Stimulated activated CD4-positive, alpha-beta T cell treated with anti-CD3 and anti-CD28 coated beads, Interleukin-4, amount 100 ng/mL, for 24 hours (primary cell): ENCODE measurements at places on chromosomes 6 and 20.

- DNase-seq: no peak
These were observed 136.6 kb downstream of the DTNBP1 start for GRCh38 chr6:15526212-15526701.

DNA sequence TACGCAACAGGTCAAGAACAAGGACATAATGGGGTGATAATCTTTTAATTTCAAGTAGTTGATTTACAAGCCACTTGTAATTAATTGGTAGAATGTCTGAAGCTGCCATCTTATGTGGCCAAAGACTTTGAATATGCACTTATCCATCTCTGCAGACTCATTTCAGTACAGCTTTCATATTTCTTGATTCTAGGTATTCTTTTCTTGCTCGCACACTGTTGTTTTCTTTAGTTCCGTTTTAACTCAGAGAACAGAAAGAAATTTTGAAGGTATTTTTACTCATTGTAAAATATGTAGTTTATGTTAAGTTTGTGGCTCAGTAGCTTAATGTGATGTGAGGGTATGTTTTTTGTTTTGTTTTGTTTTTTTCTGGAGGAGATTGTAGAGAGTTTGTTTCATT lies 73.9 kb downstream of the UBR2 start:
- DNase-seq: no peak

GRCh38 chr6:45983062-45983461 lies 32.6 kb downstream of the CLIC5 start:
- DNase-seq: no peak

DNA sequence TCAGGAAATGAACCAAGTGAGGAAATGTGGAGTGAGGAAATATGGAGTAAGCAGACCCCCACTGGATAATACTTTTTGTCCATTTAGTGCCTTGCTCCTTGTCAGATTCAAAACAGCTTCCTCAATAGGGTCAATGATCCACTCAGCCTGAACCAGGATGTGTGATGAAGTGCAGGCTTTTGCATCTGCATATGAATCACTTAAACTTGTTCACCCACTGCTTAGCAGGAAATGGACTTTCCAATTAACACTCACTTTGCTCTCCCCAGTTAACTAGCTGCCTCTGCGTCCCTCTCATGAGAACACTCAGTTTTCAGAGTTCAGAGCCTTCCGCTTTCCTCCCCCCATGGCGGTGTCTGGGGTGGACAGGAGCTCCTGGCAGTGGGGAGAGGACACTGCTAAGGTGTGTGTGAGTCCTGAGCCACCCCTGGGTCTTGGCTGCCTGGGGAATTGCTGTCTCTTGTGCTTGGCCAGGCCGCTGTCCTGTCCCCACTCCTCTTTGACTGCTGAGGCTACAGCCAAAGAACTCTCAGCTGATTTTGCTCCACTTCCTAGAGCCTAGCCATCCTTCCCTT lies 621.8 kb downstream of the CDH26 start:
- no peak for DNase-seq

DNA sequence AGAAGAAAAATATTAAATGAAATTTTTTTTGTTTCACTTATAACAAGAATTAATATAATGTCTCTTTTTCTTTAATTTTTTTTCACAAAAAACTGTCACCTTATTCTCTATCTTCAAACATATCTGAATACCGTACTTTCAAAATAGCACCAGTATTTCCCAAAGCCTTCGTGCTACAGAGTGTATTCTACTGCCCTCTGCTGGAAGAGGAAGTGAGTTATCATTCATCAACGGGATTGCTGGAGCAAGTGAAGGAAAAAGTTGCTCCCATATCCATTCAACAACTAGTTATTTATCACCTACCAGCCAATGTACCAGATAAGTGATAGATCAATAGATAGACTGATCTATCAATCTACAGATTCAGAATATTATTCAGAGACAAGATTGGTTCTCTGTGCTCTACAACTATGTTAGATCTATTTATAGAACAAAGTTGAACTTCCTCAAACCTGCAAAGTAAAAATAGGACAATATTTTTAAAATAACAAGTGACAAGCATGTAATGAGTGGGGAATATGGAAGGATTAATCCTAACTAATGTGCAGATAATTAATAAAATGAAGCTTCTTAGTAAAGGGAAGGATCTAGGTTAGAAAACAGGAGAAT lies 26.7 kb upstream of the TFAP2B start:
- DNase-seq: no peak

GRCh38 chr6:34389034-34389433 lies 3.4 kb downstream of the NUDT3 start:
- DNase-seq: no peak

- no peak for DNase-seq
These were observed 239.9 kb downstream of the HIVEP2 start for GRCh38 chr6:142705054-142705453.

- no peak for DNase-seq
These were observed 51.0 kb upstream of the PMEPA1 start for GRCh38 chr20:57760698-57761412.

DNA sequence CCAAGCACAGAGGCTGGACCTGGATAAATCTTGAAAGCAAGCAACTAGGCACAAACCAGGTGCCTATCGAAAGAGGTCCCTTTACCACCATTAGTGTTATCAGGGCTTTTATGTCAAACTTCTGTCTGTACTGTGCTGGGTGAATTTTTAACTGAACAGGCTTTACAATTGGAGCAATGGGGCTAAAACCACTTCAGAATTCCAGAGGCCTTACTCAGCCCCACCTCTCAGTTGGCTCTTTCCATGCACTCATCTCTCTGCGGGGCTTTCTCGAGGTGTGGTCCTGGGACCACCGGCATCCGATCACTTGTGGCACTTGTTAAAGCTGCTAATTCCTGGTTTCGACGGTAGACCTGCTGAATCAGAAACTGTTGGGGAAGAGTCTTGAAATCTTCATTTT lies 232.5 kb downstream of the SOX4 start:
- DNase-seq: no peak

GRCh38 chr6:32922083-32922482 lies 18.7 kb downstream of the HLA-DMB start:
- no peak for DNase-seq

DNA sequence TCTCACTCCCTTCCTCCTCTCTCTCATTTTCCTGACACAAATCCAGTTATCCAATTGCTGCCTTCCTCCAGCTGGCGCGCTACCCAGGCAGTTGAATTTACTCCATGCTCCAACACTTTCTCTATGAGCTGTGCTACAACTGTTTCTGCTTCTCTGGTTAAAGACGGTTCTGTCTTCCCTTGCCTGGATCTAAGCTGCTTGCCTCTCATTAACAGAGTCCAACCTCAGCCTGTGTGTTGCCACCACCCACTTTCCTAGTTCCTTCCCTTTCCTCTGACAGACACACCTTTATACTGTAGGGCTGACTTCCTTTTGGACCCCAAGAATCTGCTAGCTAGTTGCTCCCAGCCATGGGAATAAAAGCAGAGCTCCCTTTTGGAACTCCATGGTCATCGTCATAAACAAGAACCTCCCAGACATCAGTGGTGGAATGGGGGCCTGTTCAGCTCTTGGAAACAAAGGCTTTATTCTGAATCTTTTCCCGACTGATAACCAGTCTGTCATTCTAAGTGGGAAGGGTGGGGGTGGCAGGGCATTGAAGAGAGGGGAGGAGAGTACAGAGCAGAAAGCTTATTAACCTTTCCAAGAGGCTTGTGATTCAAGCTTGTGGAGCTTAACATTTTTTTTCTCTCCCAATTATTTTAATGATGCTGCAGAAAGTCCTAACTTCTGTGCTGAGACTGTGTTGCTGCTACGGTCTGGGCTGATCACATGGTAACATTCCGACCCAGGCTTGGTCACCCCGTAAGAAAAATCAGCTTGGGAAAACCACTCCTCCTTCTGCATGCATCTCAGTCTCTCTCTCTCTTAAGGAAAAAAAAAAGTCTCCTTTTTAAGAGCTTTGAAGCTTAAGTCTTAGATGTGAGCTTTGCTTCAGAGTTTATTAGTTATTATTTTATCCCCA lies 31.3 kb upstream of the BMP2 start:
- DNase-seq: no peak

DNA sequence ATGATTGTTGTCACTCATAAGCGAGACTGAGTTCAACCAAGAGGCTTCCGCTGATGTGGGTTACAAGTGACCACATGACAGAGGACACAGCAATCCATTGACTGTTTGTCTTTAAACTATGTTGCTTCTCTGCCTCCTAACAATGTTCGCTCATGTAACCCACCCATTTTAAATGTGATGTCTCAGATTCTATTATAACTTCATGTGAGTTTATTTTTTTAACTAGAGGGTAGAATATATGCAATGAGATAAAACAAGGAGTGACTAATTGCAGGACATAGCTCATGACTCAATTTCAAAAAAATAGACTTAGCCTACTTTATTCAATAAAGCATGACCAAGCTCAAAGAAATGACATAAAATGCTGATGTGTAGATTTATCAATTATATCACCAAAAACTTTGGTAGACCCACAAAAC lies 119.2 kb upstream of the SASH1 start:
- DNase-seq: no peak

DNA sequence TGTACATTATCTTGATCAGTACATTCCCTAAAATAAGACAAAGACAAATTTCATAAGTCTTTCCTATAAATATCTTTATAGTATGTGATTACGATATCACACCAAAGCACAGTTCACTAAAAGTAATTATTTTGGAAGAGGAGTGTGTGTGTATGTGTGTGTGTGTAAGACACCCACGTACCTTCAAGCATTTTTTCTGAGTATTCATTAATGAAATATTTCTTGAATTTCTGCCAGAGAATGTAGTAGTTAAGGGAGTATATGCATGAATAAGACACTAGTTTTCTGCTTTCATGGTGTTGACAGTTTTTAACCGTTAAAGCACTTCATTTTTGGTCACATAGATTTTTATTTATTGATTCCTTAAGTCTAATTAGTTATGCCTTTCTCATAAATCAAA lies 36.8 kb downstream of the MANEA start:
- DNase-seq: no peak

GRCh38 chr20:62906209-62906608 lies 20.1 kb downstream of the DIDO1 start:
- no peak for DNase-seq

- no peak for DNase-seq
These were observed 298.2 kb downstream of the PHACTR1 start for GRCh38 chr6:13014504-13015378.

- DNase-seq: no peak
These were observed 52.9 kb downstream of the NEDD9 start for GRCh38 chr6:11179419-11180202.

- no peak for DNase-seq
These were observed 74.3 kb upstream of the CCN2 start for GRCh38 chr6:132025468-132025867.

- DNase-seq: no peak
These were observed 2.2 kb downstream of the ZNF512B start for GRCh38 chr20:63967330-63968135.

DNA sequence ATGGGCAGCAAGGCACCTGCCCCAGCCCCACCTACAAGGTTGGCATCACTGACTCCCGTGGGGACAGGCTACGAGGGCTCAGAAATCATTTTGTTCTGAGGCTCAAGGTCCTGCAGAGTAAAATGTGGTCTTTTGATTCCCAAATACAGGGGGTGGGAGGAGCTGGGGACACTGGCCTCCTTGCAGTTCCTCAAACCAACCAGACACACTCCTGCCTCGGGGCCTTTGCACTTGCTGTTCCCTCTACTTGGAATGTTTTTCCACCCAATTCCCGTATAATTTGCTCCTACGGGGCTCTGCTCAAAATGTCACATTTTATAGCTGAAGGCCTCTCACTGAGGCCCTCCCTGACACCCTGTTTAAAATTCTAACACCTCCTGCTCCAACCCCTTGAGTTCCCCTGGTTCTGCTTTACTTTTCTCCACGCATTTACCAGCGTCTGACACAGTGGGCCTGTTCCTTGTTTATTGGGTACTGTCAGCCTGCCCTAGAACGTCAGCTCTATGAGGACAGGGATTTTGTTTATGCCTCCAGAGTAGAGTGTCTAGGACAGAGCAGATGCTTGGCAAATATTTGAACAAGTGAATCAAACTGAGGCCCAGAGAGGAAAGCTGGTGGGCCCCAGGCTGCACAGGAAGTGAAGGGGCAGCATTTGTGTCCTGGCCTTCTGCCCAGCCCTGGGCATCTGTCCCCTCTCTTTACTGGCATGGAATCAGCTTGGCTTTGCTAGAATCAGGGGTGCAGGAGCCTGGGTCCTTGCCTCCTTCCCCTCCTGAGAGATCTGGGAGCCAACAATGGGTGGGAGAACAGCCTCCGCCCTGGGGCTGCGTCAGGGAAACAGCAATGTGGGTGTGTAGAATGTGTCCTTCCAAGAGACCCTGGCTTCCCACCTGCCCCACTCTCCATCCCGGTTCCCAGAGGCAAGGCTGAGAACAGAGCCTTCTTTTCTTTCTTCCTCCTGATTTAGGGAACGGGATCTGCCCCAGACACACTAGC lies 18.5 kb downstream of the NOL4L start:
- DNase-seq: no peak

- DNase-seq: no peak
These were observed 670.0 kb downstream of the DHX35 start for GRCh38 chr20:39632176-39632575.

- DNase-seq: no peak
These were observed 197.3 kb downstream of the PREX1 start for GRCh38 chr20:48630342-48631075.

DNA sequence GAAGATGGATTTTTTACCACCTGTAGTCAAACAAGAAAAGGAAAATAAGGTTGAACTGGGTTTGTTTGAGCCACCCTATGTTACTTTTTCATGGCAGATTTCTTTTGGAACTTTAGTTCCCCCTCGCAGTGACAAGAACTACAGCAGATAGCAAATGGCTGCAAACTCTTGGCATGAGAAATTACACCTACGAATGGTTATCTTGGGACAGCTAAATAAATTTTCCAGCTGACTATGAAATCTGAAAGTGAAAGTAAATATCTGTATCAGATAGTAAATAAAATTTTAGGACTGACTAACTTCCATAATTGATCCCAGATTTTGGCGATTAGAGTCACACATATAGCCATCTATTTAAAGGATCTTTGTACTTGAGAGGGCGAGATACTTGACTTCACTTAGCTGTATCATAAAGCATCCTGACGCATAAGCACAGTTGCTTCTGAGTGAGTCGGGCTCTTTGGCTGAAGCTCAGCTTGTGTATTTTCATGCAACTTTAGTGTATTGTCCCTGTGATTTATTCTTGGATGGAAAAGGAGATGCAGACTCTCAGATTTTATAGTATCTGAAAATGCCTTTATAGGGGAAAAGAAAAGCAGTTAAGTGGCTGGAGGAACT lies 125.3 kb upstream of the B3GAT2 start:
- DNase-seq: no peak

DNA sequence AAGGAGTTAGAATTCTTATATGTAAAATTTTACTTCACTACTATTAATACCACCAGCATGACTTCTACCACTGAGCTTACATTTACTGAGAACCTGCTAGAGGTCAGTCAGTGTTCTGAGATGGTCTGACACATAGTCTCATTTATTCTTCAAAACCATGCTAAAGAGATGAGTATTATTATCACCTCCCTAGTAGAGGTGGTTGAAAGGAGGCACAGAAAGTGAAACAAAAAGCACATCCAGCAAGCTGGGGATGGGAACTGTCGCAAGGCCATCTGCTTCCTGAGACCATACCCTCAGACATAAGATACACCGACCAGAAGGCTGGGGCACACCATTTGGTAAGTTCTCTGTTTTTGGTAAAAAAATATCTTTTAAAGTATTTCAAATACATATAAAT lies 137.7 kb downstream of the INSM1 start:
- DNase-seq: no peak
